ENCODE measurements at places on chromosomes 11 and 22. TPM values are rescaled to one million over a fixed set of nuclear protein-coding genes. Genes with fewer than 3 reads are reported as not detected.
A peak's percentile ranks its signal among the peaks of the same experiment; 100 is the strongest.

DNA sequence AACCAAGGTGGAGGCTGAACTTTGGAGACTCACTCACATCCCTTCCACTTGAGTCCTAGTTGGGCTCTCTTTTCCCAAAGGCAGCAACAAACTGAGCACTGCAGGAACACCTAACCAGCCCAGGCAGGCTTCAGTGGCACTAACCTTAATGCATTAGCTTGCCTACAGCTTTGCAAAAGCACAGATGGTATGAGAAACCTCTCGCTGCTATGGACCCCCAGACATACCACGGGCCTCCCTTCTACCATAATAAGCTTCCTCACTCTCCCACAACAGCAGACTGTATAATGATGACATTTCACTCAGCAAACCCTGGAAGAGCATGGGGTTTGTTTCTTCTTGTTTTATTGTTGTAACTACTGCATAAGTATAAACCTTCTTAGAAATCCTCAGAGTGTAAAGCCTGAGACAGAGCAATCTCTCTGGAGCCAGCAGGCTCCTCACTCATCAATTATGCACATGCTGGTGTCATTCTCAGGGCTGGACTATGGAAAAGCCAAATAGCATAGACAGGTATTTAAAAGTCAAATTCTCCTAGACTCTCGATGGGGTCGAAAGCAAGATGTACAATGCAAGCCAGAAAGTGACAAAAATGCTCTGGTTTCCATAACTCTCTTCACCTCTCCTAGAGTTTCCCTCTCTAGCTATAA, 167.6 kb downstream of the NXPE2 start:
- DNase-seq, result no peak

DNA sequence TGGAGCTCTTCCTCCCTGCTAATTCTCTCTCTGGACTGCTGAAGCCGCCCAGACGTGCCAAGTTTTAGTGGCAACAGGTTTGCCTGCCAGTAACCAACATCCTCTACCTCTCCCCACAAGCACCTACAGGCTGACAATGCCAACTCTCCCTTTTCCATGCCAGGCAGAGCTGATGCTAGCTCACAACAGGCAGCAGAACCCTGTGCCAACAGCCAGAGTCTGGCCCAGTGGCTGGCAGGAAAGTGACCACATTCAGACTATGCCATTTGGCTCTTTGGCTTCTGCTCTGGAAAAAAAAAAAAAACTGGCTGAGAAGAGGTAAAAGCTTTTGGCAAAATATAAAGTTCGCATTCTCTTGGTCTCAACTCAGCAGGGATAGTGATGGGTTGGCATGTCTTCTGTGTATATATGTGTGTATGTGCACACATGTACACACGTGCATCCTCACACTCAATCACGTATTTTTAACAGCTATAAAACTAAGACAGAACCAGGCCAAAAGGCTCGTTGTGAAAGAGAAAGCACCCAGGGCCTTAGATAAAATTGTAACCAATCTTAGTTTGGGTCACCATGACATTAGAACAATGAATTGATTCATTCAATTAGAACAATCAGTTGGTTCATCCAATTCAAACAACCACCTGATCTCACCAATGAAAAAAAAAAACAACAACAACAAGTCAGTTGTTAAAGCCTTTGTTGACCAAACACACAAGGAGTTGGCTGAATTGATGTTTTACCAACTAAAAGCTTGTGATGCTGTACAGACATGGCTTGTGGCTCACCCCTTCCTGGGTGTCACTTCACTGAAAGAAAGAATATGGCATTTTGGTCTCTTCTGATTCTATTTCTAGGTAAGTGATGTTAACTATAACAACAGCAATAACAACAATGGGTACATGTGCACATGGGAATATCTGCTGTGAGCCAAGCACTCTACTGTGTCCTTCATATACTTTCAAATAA, 48.6 kb downstream of the TRIM29 start:
- peak; percentile 70 for DNase-seq

GRCh38 chr11:10410844-10411200, 44.2 kb upstream of the AMPD3 start:
- no peak for DNase-seq

DNA sequence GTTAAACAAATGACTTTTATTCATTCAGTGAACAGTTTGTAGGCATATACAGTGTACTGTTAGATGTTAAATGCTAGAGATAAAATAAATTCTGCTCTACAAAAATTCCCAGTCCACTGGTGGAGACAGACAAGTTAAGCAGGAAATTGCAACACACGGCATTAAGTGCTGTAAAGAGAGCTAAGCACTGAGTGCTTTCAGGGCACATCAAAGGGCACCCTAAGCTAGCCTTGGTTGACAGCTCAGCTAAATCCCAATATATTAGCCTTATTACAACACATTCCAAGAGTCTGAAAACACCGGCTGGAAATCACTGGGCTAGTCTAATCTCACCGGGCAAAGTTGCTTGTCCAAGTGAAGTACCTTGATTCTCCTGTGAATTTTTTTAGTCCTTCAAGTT, 55.1 kb downstream of the NOX4 start:
- DNase-seq, result no peak

- no peak for DNase-seq
These were observed 19.2 kb upstream of the KIAA0930 start for GRCh38 chr22:45259754-45260394.

- no peak for DNase-seq
These were observed 3.9 kb downstream of the LMF2 start for GRCh38 chr22:50503475-50504145.

Gene IL17REL
- not detected for total RNA-seq

Gene KIRREL3
- 44.9 TPM for total RNA-seq

Gene OR56A3
- not detected for total RNA-seq

Gene OR52H1
- total RNA-seq, result not detected

Data from dorsolateral prefrontal cortex (tissue), 122 donors.